Stimulated activated CD4-positive, alpha-beta T cell treated with anti-CD3 and anti-CD28 coated beads, Interleukin-15, amount 100 ng/mL, for 24 hours (primary cell): ENCODE measurements at places on chromosomes 3 and 15.

GRCh38 chr15:30889196-30889595, 14.5 kb upstream of the FAN1 start:
- DNase-seq, result no peak

GRCh38 chr15:82852941-82853561, 43.6 kb downstream of the WHAMM start:
- no peak for DNase-seq

DNA sequence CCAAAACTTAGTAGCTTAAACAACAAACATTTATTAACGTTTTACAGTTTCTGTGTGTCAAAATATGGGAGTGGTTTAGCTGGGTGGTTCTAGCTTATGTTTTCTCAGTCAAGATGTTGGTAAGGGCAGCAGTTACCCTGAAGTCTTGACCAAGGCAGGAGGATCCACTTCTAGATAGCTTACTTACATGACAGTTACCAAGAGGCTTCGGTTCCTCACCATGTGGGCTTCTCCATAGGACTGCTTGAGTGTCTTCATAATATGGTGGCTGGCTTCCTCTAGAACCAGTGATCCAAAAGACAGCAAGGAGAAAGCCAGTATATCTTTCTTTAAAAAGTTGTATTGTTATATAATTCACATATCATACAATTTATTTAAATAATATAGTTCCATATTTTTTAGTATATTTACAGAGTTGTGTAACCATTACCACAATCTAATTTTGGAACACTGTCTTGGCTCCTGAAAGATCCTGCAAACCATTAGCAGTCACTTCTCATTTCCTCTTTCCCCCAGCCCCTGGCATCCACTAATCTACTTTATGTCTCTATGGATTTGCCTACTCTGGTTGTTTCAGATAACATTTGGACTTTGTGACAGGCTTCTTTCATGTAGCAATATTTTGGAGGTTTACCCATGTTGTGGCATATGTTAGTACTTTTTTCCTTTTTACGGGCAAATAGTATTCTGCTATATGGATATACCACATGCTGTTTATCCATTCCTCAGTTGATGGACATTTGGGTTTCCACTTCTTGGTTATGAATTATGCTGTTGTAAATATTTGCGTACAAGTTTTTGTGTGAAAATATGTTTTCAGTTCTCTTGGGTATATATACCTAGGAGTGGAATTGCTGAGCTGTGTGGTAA, 33.3 kb downstream of the MAPK6 start:
- no peak for DNase-seq

GRCh38 chr3:66606868-66607267, 106.0 kb upstream of the LRIG1 start:
- DNase-seq, result no peak

DNA sequence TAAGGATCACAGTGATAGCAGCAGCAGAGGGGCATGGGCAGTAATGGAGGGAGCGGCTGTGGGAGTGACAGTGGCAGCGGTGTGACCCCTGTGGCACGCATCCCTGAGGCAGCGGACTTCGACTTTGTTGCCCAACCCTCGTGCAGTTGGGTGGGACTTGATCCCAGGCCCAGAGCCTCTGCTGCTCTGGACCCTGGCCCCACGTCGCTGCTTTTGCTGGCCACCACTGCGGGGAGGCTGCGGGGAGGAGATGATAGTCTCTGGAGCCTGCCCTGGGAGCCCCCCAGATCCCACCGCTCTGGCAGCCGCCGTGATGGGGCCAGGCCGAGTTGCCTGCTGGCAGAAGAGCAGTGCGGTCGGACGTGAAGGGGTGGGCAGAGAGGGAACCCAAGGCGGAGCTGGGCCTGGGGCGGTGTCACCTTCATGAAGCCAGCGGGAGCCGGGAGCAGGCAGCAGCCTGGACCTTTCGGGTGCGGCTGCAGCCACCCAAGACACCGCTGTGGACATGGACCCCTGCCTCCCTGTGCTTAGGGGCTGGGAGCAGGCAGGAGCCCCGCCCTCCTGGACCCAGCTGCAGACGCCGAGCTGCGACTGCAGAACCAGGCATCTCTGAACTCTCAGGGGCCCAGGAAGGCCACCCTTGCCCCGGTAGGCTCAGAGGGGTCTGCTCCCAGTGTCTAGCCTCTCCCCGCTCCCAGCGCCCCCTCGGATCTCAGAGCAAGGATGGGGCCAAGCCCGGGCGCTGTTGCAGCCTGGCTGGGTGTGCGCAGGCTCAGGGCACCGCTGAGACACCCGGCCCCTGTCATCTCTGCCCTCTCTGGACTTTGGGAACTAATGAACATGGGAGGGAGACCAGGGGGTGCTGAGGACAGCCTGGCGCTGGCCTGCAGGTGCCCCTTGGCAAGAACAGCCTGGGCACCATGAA, 38.3 kb downstream of the COMMD2 start:
- no peak for DNase-seq

DNA sequence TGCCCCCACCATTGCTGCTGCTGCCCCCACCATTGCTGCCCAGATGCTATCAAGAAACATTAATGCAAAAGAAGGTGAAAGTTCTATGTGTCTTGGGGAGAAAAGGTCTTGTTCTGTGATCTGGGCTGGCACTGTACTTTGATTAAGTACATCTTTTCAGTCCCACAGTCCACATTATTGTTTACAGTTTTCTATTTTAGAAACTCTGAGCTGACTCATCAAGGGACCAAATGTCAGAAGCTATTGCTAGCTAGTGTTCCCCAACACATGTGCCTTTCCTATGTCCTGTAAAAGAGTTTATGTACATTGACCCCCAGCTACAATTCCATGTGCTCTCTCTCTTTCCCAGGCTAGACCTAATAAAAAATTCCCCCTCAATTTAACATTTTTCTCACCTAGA, 264.7 kb upstream of the NECTIN3 start:
- DNase-seq, result no peak

- DNase-seq, result no peak
Measured at GRCh38 chr15:85743392-85744055, 51.2 kb downstream of the KLHL25 start.

- no peak for DNase-seq
Measured at GRCh38 chr15:67187351-67187854, 67.1 kb downstream of the AAGAB start.

GRCh38 chr3:21877214-21877754, 126.3 kb upstream of the ZNF385D start:
- no peak for DNase-seq

DNA sequence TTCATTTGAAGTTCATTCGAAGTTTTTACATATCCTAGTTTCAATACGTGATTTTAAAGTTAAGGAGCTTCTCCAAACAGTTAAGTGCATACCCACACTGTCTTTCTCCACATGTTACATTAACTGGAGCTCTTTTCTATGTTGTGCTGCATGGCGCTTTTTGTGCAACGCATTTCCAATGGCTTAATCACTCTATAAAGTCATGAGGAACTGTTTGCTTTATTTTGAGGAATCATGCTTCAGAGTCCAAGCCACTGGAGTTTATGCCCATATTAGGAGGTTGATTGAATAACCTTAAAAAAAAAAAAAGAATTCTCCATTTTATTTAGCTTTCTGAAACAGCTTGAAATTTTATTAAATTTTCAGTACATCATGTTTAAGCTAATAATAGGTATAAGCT, 109.4 kb upstream of the MBNL1 start:
- no peak for DNase-seq

DNA sequence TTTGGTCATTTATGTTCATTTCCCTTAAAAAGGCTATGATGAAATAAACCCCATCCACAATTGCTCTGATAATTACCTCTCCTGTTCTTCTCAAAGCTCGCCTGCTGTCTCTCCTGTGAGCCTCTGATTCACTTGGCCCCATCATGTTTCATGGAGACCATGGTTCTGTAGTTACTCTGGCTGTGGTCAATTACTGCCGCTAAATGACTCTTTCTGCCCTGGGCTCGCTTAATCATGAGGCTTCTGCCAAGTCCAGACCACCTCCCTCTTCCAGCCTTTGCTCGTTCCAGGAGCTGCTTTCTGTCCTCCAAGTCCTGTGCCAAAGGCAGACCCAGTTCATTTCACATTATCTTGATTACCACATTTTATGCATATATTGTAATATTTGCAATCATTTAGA, 91.9 kb downstream of the THSD4 start:
- no peak for DNase-seq

DNA sequence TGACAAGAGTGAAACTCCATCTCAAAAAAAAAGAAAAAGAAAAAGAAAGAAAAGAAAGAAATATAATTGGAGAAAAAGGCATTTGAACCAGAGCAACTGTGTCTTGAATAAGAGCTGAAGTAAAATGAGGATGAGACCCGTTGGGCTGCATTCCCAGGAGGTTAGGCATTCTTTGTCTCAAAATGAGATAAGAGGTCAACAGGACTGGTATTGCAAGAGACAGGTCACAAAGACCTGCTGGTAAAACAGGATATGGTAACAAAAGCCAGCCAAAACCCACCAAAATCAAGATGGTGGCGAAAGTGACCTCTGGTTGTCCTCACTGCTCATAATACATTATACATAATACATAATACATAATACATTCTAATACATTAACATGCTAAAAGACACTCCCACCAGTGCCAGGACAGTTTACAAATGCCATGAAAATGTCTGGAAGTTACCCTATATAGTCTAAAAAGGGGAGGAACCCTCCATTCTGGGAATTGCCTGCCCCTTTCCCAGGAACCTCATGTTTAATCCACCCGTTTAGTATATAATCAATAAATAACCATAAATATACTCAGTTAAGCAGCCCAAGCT, 8.6 kb upstream of the TIPIN start:
- no peak for DNase-seq

- no peak for DNase-seq
Measured at GRCh38 chr3:31004025-31004678, 109.7 kb upstream of the GADL1 start.

- no peak for DNase-seq
Measured at GRCh38 chr3:124281453-124282316, 289.8 kb upstream of the ROPN1 start.

DNA sequence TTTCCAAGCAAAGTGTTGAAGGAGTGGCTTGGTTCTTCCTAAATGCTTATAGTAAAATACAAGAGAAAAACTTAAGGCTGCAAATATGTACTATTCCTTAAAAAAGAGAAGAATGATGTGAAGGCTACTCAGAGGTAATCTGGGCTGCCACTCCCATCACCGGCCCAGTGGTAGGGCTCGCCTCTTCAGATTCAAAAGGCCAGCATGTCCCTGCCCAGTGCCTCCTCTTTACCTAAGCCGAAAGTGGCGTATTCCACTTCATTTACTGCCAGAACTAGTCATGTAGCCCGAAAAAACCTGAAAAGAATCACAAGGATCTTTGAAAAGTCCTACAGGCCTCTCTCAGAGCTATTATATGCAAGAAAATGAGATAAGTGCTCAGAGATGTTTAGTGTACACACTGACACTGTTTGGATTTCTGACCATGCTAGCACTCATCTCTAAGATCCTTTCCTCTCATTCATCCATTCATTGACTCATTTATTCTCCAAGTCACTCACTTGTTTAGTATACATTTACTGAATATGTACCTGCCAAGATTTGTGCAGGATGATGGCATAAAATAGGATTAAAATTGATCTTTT, 373.3 kb upstream of the THBS1 start:
- no peak for DNase-seq

DNA sequence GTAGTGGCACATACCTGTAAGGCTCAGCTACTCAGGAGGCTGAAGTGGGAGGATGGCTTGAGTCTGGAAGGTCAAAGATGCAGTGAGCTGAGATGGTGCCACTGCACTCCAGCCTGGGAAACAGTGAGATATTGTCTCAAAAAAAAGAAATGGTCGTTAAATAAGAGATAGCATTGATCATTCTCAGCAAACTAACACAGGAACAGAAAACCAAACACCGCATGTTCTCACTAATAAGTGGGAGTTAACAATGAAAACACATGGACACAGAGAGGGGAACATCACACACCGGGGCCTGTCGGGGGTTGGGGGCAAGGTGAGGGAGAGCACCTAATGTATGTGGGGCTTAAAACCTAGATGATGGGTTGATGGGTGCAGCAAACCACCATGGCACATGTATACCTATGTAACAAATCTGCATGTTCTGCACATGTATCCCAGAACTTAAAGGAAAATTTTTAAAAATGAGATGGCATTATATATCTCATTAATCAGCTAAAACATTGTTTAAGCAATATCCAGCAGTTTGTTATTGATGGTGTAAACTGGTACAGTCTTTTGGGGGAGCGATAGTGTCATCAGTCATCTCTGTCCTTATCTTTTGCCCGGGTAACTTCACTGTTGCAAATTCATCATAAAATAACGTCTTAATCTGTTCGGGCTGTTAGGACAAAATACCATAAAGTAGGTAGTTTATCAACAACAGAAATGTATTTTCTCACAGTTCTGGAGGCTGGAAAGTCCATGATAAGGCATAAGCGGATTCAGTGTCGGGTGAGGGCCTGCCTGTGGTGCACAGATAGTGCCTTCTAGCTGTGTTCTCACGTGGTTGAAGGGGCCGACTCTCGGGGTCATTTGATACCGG, 1.7 kb upstream of the MAN2A2 start:
- DNase-seq, result no peak

- DNase-seq, result no peak
Measured at GRCh38 chr3:141063831-141064230, 12.7 kb downstream of the SPSB4 start.

DNA sequence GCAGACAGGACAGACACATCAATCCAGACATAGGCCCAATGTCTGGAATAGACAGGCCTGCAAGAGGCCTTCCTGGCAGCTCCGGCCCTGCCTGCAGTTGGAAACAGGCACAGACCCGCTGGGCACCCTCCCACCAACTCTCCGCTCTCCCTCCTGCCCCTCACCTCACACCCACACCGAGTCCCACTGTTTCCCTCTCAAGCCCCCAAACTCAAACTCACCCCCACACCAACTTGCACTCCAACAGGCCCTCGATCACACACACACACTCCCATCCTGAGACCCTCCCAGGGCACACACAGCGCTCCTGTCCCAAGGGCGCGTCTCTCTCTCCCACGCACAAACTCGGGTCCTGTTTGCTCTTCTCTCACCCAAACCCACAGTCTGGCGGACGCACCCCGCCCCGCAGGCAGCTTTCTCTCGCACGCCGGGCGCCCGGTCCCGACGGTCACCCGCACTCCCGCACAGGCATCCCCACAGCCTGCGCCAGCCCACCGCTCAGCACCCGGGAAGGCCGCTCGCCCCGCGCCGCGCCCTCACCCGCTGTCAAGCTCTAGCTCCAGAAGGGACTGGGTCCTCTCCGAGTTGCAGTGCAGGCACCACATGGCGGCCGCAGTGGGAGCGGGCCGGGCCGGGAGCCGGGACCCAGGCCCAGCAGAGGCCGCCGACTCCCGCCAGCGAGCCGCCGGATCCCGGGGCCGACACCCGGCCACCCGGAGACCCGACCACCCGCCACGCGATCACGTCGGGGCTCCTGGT, 106.2 kb downstream of the IQSEC1 start:
- peak; percentile 40 for DNase-seq

- no peak for DNase-seq
Measured at GRCh38 chr15:52540374-52541012, 11.8 kb upstream of the MYO5A start.

DNA sequence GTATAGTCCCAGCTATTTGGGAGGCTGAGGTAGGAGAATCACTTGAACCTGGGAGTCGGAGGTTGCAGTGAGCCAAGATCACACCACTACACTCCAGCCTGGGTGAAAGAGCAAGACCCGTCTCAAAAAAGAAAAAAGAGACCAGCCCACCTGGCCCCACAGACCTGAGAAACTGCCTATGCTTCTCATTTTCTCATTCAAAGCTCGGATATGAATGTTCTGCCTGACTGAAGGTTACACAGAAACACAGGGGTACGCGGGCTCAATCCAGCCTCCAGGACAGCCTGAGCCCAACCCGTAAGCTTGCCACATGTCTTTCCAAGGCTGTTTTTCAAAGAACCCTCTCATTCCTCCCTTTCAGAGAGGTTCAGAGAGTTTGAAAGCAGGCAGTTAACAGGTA, 9.7 kb upstream of the LRRC15 start:
- DNase-seq, result no peak
